ENCODE measurements at places on chromosomes 2 and 18.

DNA sequence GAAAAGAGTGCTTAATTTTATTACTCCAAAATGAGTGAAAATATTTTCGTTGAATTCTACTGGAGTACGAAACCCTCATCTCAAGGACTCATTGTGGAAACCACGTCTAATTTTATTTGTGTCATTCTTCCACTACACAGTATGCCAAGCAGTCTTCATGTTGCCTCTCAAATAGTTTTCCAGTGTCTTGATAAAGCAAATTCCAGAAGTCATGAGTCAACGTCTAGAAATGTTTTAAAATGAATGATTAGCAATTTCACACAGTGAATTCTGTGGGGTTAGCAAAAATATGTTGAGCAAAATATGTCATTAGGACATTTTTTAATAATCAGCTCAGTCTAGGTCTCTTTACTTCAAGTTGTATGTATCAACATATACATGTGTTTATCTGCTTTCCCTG is 865.5 kb downstream of the DSC3 start:
- no peak for ATAC-seq

DNA sequence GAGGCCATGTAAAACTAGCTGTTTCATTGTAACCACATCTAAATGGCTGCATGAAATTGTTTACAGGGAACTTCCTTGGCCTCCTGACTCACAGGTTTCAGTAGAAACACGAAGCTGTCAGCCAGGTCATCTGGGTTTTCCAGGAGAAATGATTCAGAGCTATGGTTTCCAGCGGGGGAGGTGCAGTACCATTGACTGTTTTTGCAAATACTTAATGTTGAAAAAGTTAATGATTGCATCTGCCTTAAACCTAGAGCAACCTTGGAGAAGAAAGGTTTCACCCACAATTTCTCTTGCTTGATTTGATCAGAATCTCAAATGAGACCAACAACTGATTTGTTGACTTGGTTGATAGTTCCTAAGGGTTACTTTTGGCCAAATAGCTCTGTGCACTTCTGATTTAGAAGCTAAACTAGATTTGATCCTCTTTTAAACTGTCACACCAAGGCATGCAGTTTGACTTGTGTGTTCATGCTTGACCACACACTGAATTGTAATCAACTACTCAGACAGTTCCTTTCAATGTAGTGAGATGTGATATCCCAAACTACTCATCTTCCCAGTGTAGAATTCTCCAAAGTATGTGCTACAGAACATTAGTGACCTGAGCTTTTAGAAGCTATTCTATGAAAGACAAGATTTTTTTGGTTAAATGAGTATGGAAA is 193.5 kb upstream of the CHST9 start:
- peak; percentile 43 for ATAC-seq

DNA sequence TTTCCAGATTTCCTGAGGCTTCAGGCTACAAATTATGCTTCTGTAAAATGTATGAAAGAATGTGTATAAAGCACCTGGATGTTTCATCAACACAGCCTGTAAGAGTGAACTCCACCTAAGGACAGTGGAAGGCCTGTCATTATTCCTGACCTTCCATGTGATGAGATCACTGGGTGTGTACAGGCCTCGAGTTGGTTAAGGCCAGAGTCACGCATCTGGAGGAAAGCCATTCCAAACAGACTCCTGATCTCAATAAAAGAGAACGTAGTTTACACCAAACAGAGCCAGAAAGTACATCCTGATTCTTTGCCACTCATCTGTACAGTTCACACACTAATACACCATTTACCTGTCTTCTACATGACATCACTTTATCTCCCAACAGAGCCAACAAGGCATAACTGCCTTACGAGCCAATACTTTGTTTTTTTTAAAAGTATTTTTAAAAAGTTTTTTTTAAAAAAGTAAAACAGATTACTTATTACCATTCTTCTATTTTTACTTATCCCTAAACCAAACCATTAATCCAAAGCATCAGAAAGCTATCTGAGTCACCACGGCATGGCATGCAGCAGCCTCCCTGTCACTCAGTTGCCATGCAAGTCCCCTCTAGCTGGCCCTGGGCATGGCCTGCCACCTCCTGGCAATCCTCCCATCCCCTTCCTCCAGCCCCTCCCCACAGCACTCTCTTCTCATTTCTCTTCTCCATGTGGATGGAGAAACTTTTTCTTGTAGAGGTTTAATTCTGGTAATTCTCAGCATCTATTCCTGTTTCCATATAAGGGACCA is 78.8 kb upstream of the TFCP2L1 start:
- ATAC-seq = peak; percentile 91

GRCh38 chr18:74631623-74632350 is 34.1 kb downstream of the ZNF407 start:
- ATAC-seq = no peak

- no peak for ATAC-seq
Measured at GRCh38 chr18:45007531-45007930, 326.8 kb downstream of the SETBP1 start.

GRCh38 chr2:115609978-115610377 is 1167.5 kb downstream of the DPP10 start:
- ATAC-seq = no peak

GRCh38 chr2:44267269-44267795 is 7.9 kb upstream of the SLC3A1 start:
- ATAC-seq = no peak

- no peak for ATAC-seq
Measured at GRCh38 chr2:127909019-127909418, 23.3 kb upstream of the AMMECR1L start.

DNA sequence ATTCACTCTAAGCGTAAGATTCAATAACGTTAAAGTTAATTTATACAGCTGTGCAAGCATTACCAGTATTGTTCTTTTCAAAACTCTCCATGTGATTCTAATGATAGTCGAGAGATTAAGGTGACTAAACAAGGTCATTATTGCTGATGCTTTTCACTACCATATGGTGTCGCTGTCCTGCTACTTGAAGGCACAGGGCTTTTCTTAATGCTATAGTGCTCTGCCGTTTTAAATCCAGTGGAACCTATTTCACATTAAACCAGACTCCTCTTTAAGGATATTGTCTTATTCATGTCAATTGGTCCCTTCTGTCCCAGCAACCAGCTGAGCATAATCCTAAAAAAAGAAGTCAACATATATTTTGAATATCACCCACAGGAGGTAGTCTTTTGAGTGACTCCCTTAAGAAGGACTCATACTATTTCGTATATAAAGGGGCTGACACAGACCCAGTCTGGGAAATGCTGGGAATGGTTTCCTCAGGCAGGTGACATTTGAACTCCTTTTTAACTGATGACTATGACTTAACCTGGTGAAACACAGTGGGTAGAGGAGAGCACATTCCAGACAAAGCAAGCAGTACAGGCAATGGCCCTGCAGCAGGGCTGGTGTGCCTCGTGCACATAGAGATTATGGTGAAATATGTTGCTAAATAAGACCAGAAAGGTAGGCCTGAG is 53.9 kb upstream of the CYTIP start:
- ATAC-seq = peak; percentile 85

All from motor neuron (in vitro differentiated cells).